Fibroblast of villous mesenchyme (primary cell): ENCODE measurements at places on chromosomes 16 and 17. TPM values are rescaled to one million over a fixed set of nuclear protein-coding genes. Genes with fewer than 3 reads are reported as not detected.

Gene ABCC12
- under 0.01 TPM in 1 of 2 replicates, not detected in the other for total RNA-seq

Gene ABHD15
- total RNA-seq: 8.2 and 9.3 TPM in 2 replicates

Gene LITAF
- total RNA-seq: 45.7 and 96.7 TPM in 2 replicates

Gene GAS7
- total RNA-seq: 4.5 and 8.6 TPM in 2 replicates

Gene PRR35
- total RNA-seq: not detected in 2 replicates

Gene CA4
- not detected in 2 replicates for total RNA-seq

Gene GLIS2
- total RNA-seq: 4.3 and 4.8 TPM in 2 replicates

Gene KAT8
- 23.8 and 24.6 TPM in 2 replicates for total RNA-seq

Gene ICAM2
- 1.3 and 1.7 TPM in 2 replicates for total RNA-seq

Gene ZFP3
- 1.6 and 2.2 TPM in 2 replicates for total RNA-seq

Gene ABCC11
- total RNA-seq: under 0.01 and 0.43 TPM in 2 replicates

Gene CDH11
- total RNA-seq: 265 and 290 TPM in 2 replicates

Gene DHX8
- total RNA-seq: 44.1 and 47.5 TPM in 2 replicates

Gene TBC1D10B
- total RNA-seq: 37.1 and 37.7 TPM in 2 replicates

Gene HSPB9
- not detected in 2 replicates for total RNA-seq

Gene WSCD1
- under 0.01 TPM in 1 of 2 replicates, not detected in the other for total RNA-seq

Gene SOX8
- total RNA-seq: under 0.01 TPM in 1 of 2 replicates, not detected in the other

Gene KIF2B
- total RNA-seq: not detected in 2 replicates

Gene DBNDD1
- total RNA-seq: 0.64 and 0.86 TPM in 2 replicates

Gene PERCC1
- not detected in 2 replicates for total RNA-seq

Gene PRCD
- 1.6 and 2.2 TPM in 2 replicates for total RNA-seq

Gene KRT40
- total RNA-seq: not detected in 2 replicates

Gene LAT
- 0.43 and 0.64 TPM in 2 replicates for total RNA-seq

Gene TBC1D3H
- total RNA-seq: not detected in 2 replicates

Gene QRICH2
- 2.2 and 2.6 TPM in 2 replicates for total RNA-seq

Gene NPIPA8
- total RNA-seq: under 0.01 and 0.32 TPM in 2 replicates

Gene NPIPA5
- total RNA-seq: 0.64 and 0.86 TPM in 2 replicates

Gene PRAC2
- total RNA-seq: not detected in 2 replicates

Gene KRTAP4-6
- total RNA-seq: not detected in 2 replicates

Gene CLEC18C
- total RNA-seq: under 0.01 and 0.43 TPM in 2 replicates

Gene AXIN2
- total RNA-seq: 1.3 and 1.9 TPM in 2 replicates

Gene CAPNS2
- 1.3 and 2.6 TPM in 2 replicates for total RNA-seq

Gene ZNF469
- 6.0 and 9.7 TPM in 2 replicates for total RNA-seq

Gene GGT6
- total RNA-seq: not detected in 2 replicates

Gene SLC38A10
- 51.4 and 57.3 TPM in 2 replicates for total RNA-seq

Gene PPM1E
- total RNA-seq: under 0.01 TPM in 2 replicates

Gene RDM1
- total RNA-seq: 0.32 and 0.43 TPM in 2 replicates

Gene SPN
- total RNA-seq: not detected in 2 replicates

Gene CHST5
- under 0.01 TPM in 1 of 2 replicates, not detected in the other for total RNA-seq

Gene AURKB
- 12.9 and 19.0 TPM in 2 replicates for total RNA-seq

Gene B3GNT9
- 41.9 and 46.4 TPM in 2 replicates for total RNA-seq

Gene CTRB2
- total RNA-seq: not detected in 2 replicates

Gene CLEC3A
- total RNA-seq: not detected in 2 replicates

Gene NACA2
- not detected in 2 replicates for total RNA-seq
